Cardiac septum (tissue), 1 donor: ENCODE measurements at places on chromosomes 2 and 18. TPM values are rescaled to one million over a fixed set of nuclear protein-coding genes. Genes with fewer than 3 reads are reported as not detected.

Gene PTPRN
- total RNA-seq, result 0.97 TPM

Gene VWA3B
- total RNA-seq, result 0.51 TPM

Gene TUBA3D
- total RNA-seq, result 4.0 TPM

Gene NEB
- total RNA-seq, result 10.9 TPM

Gene RGPD5
- 30.1 TPM for total RNA-seq

Gene CDH2
- total RNA-seq, result 367 TPM

DNA sequence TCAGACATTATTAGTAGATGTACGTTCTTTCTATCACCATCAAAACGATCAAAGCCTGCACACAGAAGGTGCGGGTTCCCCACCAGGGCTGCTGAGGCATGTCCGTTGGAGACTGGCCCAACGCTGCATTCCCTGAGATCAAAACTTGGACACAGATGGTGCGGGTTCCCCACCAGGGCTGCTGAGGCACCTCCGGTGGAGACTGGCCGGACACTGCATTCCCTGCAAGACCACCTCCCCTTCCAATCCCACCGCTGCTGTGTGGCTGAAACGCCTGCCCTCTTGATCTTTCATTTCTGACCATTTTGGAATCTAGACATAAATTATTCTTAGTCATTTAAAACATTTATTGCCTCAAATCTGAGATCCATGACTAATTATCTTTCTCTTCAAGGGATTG, 254.2 kb upstream of the SALL3 start:
- DNase-seq, result peak; percentile 50

DNA sequence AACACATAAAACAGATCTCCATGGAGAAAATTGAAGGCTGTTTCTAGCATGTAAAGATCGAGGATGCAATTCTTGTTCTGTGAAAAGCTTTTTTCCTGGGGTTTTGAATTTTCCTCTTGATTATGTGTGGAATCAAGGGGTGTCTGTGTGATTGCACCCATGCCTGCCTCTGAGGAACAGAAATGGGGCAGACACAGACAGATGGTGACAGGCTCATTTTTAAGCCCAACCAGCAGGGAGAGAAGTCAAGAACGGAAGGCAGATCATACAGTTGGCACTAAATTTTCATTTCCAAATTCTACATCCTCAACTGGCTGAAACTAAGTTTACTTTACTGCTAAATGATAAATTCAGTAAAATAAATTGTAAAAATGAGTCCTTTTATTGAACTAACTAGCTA, 1037.7 kb upstream of the KLHL29 start:
- no peak for DNase-seq

DNA sequence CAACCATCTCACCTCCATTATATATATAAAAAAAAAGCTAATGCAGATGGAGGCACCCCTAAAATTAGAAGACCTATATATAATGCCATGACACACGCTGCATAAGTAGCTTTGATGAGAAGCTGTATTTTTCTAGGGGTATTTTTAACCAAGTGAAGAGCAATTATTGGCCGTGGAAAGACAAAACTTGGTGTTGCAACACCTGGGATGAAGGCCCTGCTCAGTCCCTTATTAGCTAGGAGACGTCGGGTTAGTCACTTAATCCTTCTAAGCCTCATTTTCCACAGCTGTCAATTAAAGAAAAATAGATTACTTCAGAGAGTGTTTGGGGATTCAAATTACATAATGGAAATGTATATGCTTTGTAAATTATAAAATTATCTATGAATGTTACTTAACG, 63.0 kb downstream of the WDR75 start:
- DNase-seq, result no peak

GRCh38 chr2:28425464-28425835, 32.8 kb downstream of the FOSL2 start:
- DNase-seq, result no peak

- DNase-seq, result no peak
Observed at GRCh38 chr18:22822024-22822423, 111.1 kb upstream of the RBBP8 start.

DNA sequence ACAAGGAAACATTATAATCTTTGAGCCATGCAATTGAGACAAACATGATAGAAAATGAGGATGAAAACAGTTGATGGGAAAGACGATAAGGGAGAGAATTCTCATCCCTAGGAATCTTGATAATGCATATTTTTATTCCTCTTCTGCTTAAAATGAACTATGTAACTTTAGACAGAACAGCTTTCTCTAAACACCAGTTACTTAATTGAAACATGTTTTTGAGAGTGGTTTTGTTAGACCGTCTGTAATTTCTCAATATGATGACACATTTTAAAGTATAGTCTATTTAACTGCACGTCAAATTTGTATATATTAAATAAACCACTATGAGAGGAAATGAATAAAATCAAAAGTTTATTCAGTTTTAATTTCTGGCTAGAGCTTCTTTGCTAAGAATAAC, 1453.9 kb upstream of the NXPH2 start:
- no peak for DNase-seq

DNA sequence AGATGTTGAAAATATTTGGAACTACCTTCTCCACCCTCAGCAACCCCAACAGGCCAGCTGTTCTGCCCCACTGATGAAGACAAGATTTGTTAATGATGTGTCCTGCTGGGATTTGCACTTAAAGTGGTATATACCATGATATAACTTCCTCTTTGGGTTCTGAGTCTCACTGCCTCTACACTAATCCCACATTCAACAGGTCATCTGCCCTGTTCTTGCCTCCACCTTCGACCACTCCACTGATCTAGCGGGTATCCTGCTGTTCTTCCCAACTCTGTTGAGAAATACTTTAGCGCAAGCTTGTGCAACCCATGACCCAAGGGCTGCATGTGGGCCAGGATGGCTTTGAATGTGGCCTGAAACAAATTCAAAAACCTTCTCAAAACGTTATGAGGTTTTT, 72.7 kb downstream of the LRP1B start:
- DNase-seq, result no peak

DNA sequence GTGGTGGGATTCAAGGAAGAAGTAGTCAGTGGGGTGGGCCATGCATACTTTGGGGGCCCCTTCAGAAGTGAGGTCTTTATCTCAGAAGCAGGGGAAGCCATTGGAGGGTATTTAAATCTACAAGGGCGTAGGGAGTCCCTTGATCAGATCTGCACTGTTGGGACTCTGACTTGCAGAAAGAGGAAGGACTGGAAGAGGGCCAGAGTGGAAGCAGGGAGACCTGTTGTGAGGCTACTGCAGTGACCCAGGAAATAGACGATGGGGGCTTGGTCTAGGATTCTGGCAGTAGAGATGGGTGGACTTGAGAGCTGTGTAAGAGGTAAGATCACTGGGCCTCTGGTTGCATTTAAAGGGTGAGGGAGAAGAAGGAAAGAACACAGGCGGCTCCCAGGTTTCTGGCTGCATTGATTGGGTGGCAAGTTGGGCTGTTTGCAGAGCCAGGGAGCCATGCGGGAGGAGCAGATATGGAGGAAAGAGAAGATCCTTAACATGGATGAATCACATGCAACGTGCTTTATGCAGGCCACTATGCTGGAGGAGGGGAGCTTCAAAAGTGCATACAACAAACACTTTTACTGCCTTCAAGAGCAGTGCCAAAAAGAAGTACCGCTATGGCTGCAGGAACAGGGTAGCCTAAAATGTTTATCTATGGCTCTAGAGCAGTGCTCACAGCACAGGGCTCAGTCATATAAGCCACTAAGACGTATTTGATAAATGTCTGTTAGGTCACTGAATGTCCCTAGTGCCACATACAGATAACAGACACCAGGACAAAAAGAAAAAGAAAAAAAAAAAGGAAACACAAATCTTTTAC, 2.3 kb downstream of the SFXN5 start:
- DNase-seq, result no peak

GRCh38 chr2:23559561-23560239, 174.7 kb downstream of the KLHL29 start:
- no peak for DNase-seq

DNA sequence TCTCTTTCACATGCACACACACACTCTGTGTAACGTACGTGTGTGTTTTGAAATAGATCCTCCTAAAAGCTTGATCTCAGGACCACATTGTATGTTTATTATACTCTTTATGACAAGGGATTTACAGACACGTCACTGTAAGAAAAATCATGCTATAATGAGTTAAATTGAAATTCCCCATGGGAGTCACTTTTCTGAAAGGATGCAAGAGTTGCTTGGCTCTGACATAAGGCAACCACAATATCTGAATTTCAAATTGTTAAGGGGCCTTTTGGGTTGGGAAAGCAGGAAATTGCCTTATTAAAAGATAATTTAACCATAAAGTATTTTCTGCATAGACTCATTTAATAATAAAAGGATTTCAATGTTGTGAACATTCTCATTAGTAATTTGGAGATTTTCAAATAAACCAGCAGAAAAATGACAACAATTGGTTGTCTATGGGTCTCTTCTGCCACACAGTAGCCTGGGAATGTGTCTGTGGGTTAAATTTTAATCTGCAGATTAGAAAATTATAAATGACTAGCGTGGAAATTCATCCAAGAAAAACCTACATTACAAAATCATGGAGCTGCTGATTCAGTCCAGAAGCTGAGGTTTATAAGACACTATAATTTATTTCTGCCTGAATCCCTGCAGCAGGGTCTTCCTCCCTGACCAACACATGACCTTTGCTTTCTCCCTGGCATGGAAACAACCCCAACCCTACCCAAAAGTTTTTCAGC, 75.9 kb upstream of the PID1 start:
- DNase-seq, result no peak

DNA sequence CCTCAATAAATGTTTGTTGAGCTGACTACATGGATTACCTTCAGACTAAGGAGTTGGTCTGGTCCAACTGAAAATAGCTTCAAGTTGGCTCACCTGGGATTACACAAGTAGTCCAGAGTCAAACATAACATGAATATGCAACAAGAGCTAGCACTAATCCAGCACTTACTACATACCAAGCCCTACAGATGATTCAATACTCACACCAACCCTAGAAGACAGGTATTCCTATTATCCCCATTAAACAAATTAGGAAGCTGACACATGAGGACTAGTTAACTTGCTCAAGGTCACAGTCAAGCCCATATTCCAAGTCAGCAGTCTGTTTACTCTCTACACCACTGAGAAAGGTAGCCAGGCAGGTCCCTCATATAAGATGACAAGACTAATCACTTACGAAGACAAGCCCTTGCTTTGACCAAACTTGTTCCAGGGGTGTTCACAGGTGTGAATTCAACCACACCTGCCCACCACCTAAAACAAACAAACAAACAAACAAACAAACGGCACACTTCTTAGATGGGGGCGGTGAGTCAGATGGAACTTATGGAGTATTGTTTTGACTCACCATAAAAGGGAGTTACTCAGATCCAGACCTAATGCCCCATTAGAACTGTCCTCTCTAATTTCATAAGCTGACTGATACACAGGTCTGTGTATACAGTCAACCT, 29.1 kb downstream of the TMEM131 start:
- DNase-seq, result no peak

GRCh38 chr2:106996171-106996769, 110.3 kb upstream of the ST6GAL2 start:
- DNase-seq, result no peak

DNA sequence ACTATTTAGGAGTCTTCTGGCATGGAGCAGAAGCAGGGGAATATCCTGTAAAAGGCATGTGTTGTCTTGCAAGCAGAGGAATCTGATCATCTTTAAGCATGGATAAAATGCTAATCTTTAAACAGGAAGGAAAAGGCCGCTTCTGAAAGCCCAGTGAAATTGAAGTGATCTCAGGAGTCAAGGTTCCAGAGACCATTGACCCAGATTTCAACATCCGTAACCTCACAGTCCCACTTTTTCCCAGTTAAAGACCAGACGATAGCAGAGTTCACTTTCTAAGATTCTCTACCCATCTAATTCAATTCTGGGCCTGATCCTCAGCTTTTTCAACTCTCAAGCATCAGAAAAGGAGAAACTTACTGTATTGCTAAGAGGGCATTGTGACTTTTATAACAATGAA, 332.2 kb upstream of the LRP1B start:
- no peak for DNase-seq

DNA sequence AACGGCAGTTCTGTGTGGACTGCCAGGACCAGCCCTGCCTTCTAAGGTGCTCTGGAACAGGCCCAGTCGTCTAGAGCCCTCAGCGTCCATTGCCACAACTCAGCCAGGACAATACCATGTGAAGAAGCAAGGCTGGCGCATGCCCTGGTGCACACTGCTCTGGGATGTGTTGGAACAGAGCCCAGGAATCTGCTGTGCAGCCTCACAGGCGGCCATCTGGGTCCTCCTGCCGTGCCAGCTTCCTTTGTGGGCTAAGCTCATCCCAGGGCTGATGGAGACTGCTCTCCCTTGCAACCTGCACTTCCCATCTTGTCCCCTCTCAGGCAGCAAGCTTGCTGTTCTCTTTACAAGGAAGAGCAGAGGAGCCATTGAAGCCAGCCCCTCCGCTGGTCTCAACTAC, 246.4 kb upstream of the PXDN start:
- DNase-seq, result peak; percentile 82

DNA sequence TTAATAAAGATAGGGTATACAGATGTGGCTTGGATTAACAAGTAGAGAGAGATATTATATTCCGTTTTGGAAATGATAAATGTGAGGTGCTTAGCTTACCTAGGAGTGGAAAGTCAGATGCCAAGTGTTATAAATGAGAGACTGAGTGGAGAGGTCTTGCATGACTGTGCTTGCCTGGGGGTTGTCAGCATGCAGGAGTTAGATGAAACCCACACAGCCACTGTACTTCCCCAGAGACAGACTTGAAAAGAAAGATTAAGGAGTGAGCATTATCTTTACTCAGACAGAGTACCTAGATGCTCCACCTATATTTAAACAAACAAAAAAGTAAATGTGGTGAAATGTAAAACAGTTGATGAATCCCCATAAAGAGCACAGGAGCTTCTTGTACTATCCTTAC, 482.7 kb downstream of the RIT2 start:
- DNase-seq, result no peak

DNA sequence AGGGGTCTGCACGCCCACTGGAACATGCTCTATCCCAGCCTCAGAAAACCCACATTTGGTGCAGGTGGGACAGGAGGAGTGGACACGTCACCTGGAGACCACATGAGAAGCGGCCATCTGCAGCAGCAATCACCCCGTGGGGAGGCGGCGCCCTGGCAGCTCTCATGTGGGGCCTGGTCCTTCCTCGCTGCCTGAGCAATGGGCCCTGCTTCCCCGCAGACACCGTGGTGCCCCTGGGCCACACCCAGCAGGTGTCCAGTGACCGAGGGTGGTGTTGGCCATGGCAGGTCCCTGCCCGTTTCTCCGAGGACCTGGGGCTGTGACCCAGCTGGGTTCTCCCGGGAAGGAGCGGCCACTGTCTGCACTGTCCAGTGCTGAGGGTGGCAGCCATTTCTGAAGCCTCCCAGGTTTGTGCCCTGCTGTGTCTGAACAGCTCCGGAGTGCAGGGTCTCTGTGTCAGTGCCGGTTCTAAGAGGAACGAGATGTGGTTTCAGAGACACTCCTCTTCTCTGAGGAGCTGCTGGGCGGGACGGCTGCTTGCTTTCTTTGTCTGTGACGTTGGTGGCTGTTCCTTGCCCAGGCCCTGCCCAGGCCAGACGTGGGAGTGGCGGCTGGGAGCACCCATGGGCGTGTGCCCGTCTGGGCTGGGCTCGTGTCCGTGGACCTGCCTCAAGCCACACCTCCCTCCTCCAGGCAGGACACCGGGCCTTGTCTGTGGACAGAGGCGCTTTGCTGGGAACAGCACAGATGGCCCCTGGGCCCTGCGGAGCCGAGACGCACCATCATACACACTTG, 44.8 kb downstream of the NFATC1 start:
- DNase-seq, result no peak
